ENCODE measurements at places on chromosomes 3 and 15.

DNA sequence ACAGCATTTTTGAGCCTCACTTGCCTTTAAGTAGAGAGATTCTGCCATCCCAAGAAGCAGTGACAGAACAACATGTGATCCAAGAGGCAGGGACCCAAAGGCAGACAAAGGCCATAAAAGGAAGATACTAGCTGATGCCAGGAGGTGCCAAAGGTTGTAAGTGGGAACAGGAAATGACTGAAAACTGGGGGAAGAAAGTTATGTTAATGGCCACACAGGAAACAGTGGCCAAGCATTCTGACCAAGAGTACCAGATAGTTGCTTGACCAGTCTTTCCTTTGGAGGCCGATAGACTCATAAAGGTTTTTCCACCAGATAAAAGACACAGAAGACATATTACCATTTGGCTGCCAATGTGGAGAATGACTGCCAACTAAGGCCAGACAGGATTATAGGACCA is 274.5 kb upstream of the PEX5L start:
- no peak for DNase-seq

GRCh38 chr3:102180280-102180931 is 254.4 kb upstream of the ZPLD1 start:
- DNase-seq: no peak

GRCh38 chr3:125022206-125022605 is 33.6 kb downstream of the HEG1 start:
- no peak for DNase-seq

GRCh38 chr3:156793400-156793799 is 32.8 kb upstream of the LEKR1 start:
- no peak for DNase-seq

GRCh38 chr3:31878231-31878838 is 102.7 kb downstream of the OSBPL10 start:
- DNase-seq: no peak

Data from NCI-H524 treated with DMSO at 0.1 percent for 48 hours (cell line).